Stimulated activated CD8-positive, alpha-beta memory T cell treated with anti-CD3 and anti-CD28 coated beads, Interleukin-2, amount 100 ng/mL, for 1 hour (primary cell): ENCODE measurements at places on chromosomes 5 and 9.

DNA sequence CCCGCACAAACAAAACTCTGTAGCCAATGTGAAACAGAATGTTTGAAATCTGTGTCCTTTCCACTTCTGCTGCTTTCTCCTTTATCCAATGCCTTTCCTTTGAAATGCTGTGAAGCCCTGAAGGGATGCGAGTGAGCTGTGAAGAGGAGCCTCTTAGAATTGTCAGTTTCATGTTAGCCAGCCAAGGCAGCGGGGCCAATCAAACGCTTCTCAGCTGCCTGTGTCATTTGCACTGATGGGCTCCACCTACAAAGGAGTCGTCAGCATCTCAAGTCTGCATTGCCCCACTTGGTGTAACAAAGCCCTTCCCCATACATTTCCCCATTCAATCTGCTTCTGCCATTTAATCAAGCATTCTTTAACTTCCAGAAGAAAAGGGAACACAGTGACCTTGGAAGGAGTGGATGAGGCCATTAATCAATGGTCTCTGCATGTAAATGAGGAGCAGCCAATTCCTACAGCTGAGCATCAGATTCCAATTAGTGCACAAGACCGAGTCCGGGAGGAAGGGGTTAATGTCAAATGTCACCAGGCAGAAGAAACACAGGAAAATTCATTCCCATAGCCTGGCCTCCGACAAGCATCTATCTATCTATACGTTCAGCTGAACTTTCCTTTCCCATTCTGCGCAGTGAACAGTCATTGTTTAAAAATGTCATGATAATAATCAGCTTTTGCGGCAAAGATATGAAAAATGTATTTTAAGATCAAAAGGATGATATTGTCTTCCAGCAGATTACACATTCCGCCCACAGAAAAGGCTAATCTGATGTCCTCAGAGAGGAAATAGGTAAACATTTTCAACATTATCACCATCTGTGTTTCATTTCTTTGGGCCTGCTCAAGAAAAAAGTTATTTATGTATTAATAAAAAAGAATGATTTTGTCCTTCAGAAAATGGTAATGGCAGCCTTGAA is 154.6 kb downstream of the FSTL4 start:
- DNase-seq: no peak

DNA sequence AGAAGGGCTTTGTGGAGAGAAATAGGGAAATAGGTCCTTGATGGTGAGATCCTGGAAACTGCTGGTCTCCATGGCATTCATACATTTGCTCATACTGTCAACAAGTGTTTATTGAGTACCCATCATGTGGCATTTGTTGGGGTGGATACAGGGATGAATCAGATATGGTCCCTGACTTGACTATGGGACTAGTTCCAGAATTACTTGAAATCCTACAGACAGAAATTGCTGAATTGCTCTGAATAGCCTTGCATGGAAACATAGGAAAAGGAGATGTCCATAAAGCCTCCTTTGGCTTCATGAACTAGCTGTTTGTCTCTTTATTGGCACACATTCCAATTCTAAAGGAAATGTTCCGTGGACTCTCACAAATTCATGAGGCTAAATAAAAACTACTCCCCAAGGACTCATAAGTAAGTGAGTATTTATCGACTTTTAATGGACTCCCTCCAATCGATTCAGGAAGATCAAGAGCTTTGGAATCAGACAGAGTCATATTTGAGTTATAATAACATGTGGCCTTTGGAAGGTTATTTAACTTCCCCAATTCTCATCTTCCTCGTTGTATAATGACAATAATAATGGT is 122.4 kb upstream of the C6 start:
- DNase-seq: no peak

DNA sequence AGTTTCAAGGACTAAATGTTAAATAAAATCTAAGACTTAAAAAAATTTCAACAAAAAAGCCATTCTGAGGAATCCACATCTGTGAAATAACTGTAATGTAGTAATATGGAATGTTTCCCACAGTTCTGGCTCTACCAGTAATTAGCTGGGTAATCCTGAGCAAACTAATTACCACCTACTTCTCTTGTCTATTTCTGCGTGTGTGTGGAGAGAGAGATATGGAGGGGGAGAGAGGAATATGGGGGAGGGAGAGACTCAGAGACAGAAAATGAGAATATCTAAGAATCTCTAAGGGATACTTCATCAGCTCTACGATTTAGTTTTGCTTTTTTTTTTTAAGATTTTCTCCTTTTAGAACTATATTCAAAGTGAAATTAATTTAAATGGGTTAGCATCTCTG is 28.0 kb downstream of the TBCA start:
- no peak for DNase-seq

DNA sequence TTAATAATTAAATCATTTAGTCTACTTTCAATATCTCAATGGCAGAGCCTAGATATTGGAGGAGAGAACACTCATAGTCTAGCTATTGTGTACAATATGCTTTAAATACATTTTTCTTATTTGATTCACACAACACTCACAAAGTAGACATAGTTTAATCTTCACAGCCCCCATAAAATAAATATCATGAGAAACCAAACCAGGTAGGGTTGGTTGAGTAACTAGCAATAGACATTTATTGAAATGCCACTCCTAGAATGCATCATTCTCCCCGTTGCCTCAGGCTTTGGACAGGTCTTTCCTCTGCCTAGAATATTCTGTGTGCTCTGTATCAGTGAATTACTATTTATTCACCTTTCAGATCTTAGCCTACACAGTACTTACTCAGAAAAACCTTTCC is 141.9 kb downstream of the CEMIP2 start:
- no peak for DNase-seq

DNA sequence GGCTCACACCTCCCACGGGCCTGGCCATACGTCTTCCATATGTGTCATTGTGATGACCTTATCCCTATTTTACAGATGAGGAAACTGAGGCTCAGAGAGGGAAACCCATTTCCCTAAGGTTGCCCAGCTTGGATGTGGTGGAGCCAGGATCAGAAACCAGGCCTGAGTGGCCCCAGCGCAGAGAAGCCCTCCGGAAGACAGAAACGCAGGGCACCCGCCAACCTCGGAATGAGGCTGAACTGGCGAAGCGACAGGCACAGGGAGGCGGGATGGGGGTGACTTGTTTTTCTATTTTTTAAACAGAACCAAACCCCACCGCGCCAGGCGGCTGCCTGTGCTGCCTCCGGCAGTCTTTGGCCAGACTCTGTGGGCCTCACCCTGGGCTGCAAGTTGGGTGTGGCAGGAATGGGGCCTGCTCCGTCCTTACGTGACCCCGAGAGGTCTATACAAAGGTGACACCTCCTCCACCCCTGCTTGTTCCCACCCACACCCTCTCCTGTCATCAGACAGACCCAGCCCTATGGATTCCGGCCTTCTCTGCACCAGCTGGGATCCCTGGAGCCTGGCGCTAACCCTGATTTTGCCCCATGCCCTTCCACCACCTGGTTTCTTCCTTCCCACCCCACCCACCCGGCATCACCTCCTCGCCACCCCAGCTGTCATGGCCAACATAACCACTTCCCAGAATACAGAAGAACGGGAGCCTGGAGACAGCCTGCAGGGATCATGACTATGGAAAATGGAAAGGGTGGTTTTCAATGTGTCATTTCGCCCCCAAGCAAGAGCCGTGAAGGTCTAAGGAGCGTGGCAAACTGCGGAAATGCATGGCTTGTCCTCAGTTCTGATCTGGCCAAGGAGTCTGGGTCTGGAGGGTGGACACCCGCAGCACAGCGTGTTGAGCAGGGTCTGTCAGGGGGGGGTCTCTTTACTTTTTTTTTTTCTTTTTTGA is 23.6 kb downstream of the PLPP7 start:
- no peak for DNase-seq

DNA sequence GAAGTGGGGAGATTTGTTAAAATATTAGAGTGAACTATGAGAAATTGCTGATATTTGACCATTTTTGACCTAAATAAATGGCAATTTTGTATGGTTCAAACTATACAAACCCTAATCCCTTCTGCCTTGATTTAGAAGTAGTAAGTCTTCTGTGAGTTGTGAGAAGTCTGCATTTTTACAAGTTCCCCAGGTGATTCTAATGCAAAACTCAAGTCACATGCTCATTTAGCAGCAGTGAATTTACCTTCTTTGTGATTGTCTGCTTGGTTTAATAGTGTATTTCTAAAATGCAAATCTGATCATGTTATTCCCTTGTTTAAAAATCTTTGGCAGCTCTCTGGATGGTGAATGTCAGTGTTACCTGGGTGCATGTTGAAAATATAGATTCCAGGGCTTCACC is 2.8 kb downstream of the MEGF10 start:
- DNase-seq: no peak

GRCh38 chr9:5958273-5958672 is 57.2 kb downstream of the RANBP6 start:
- DNase-seq: no peak

DNA sequence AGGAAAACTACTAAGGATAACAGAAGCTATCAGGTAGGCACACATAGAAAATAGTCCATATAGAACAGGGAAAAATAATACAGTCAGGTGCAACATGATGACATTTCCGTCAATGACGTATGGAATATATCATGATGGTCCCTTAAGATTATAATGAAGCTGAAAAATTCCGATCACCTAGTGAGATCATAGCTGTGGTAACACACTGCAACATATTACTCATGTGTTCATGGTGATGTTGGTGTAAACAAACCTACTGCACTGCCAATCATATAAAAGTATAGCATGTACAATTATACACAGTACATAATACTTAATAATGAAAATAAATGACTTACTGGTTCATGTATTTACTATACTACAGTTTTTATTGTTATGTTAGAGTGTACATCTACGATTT is 60.0 kb downstream of the MEGF9 start:
- DNase-seq: no peak

DNA sequence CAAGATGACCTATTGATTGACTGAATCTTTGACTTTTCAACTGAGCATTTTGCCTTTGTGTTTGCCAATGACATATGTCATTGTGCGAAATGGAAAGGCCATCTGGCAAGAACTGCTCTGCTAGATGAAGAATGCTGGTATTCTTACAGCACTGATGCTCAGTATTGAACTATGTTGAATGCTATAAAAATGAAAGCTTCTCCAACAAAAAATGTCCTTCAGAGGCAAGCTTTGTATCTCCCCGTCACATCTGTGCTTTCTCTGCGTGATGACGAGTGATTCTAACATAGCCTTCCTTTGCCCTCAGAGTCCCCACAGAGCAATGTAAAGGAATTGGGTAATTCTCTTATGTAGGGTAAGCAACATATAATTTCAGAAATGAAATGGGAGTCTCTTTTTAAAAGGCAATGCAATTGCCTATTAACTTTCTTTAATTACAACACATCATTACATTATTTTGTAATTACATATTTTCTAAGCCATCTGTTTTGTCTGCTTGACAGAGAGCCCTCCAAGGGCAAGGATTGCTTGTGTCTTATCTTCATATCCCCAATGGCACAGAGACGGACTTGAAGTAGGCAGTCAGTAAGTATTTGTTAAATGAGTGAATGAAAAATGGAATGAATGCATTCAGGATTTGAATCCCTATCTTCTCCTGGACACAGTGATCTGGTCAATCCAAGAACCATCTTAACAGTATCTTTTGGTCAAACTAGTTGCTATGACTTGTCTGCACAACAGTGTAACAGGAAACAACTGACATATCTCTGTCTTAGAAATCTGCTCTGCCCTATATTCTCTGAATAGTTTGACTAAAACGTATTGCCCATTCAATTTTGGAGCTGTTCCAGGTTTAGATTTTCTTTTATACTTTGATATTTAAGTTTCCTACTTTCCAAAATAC is 46.1 kb downstream of the ENC1 start:
- no peak for DNase-seq

DNA sequence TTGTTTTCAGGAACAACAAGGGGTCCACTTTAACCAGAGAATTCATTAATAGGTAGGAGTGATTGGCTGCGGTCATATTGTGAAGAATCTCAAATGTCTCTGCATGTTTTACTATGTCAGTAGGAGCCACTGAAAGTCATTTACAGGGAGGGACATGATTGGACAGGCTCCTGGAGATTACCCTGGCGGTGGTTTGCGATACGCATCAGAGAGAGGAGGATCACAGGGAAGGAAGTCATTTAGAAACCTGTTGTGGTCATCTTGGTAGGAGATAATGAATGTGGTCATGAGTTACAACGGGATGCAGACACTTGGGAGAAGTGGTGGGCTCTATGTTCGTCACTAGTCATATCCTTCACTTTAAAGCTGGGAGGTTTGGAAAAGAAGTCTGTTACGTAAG is 262.8 kb downstream of the FAM114A2 start:
- no peak for DNase-seq

GRCh38 chr9:133235549-133236222 is 26.6 kb upstream of the OBP2B start:
- DNase-seq: no peak

GRCh38 chr9:99565203-99565602 is 256.5 kb upstream of the NR4A3 start:
- DNase-seq: no peak

GRCh38 chr5:171415115-171415730 is 4.2 kb upstream of the FGF18 start:
- no peak for DNase-seq

DNA sequence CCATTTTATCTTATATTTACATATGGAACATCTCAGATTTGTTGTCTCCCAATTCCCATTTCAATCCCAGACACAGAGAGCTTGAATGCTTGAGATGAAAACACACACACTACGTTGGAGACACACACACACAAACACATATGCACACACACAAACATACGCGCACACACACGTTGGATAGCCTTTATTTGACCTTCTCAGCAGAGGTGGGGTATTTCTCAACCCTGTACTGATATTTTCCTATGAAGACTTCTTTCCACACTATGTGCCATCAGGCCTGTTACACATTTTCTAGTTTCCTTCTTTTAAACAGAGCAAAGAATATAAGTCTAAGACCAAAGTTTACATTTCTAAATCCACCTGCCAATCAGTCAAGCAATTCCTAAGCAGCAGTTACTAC is 291.0 kb downstream of the TAF11L14 start:
- no peak for DNase-seq

DNA sequence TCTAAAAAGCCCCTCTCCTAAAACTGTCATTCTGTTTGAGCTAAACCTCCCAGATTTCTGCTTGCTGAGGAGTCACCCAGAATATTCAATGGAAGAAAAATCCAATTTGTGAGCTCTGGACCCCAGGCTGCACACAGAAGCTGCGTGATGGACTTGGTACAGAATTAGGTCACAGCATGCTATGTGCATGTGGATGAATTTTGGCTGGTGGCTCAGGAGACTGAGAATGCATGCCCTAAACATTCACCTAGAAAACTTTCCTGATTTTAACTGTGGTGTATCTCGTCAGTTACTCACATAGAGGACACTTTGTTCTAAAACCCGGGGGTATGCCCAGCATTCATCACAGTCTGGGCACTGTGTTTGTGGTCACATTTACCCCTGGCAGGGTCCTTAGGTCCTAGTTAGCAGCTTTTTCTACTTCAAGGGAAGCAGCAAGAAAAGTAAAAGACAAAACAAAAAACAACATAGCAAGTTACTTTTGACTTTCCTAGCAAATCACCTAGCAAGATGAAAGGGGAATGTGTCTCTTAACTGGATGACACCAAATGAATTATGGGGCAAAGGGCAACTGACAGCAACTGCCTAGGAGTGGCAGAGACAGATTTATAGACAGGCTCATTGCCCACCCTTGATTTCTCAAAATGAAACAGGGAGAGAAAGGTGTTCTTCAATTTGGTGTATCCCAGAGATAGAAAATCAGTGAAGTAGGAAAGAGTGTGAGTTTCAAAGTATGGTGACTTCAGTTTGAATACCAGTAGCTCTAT is 8.3 kb upstream of the SHROOM1 start:
- DNase-seq: no peak

- DNase-seq: no peak
Observed at GRCh38 chr9:98917746-98918487, 25.8 kb upstream of the COL15A1 start.

- DNase-seq: no peak
Observed at GRCh38 chr5:86665984-86666760, 48.4 kb downstream of the COX7C start.
